Foreskin fibroblast (primary cell): ENCODE measurements at places on chromosomes 7 and 10.

DNA sequence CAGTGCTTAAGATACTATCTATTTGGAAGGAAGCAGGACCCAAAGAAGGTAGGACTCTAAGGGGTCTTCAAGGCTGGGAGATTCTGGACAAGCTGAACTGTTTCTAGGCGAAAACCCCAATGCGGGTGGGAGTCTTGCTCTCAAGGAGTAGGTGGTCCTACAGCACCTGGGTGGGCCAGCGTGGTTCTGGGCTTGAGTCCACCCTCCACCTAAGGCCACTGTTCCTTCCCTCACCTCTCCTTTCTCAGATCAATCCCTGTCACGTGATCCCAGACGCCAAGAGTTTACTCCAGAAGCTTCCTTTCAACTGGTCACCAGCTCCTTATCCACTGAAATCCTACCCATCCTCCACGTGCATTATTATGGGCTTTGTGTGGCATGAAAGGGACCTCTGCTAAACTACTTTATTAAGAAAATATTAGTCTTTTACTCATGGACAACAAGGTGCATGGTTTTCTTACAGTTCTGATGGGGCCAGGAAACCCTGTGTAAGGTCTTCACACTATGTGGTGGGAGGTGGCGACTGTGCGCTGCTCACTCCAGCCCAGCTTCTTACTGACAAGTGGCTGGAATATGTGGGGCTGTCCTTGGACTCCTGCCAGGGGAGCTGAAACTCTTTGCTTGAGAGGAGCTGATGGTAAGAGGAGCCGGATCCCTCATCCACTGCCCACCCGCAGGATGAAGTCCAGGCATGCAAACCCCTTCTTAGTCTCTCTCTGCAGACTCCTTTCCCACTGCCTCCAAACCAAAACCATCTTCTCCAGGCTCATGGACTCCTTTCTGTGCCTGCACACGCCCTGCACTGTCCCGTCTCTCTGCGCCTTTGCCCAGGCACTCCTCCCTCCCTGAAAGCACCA lies 1.6 kb downstream of the ZNF746 start:
- peak; percentile 75 for DNase-seq

GRCh38 chr7:119720541-119720940 lies 552.4 kb upstream of the KCND2 start:
- peak; percentile 59 for DNase-seq

DNA sequence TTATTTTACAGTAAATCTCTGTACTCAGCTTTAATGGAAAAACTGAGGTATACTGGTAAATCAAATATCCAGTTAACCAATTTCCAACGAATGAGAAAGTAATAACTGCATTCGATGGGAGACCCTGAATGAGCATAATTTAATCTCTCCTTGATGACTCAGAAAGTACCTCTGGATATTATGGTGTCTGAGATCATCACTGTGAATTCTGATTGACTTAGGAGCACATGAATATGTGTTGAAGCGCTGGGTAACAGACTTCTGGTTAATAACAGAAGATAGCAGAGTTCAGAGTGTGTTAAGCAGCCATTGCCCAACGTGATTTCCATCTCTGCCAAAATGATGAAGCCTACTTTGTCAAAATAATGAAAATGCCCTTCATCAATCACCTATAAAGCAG lies 116.6 kb downstream of the NRP1 start:
- DNase-seq: no peak

DNA sequence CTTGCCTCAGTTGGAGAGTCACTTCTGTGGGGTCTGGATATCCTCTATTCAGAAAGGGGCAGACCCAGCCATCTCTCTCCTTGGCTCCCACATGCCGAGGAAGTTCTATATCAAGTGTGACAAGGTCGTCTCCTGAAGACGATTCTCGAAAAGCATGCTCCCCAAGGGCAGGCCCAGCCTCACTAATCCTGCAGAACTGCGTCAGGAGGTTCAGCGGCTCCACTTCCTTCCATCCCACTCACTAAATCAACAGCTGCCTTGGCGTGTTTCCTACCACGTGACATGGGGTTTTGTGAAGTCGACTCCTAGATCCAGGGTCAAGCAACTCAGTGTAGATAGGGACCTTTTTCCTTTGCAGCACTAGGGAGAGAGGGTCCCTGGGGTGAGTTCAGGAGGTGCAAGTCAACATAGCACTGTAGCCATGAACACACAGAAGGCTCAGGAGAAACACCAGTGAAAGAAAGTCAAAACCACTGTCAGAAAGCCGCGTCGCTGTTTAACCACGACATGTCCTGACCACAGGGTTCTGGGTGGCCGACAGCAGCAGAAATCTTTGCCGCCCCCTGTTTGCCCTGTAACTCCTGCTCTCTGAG lies 156.4 kb downstream of the PRPF18 start:
- DNase-seq: no peak

- DNase-seq: peak; percentile 89
Observed at GRCh38 chr10:5659702-5660528, 6.5 kb downstream of the ASB13 start.

GRCh38 chr10:14605231-14605925 lies 169.3 kb downstream of the FAM107B start:
- no peak for DNase-seq

GRCh38 chr7:149214020-149214720 lies 18.8 kb downstream of the ZNF282 start:
- no peak for DNase-seq

DNA sequence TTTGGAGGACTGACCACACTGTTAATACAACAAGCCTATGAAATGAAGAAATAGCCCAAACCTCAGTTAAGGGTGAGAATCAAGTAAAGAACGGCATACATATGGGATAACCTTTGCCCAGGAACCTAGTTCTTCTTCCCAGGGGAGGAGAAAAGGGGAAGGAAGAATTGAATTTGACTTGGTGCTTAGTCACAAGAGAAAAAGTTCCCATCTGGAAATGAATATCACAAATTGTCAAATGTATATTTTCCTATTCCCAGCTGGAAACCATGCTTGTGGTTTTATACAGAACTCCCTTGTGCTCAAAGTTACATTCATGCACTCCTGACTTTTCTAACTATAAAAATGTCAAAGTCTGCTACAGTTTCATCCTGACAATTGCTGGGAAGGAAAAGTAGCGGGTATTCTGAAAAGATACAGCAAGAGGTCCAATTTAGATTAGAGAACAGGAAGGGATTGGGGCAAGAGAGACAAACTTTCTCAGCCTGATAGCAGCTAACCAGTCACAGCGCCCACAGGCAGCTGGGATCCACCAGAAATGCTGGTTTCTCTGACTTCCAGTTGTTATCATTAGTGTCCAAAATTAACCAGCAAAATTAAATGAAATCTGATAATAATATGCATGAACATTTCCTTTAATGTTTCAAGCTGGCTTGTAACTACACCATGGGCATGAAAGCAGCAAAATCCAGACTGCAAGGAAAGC lies 18.6 kb upstream of the GSAP start:
- peak; percentile 72 for DNase-seq

DNA sequence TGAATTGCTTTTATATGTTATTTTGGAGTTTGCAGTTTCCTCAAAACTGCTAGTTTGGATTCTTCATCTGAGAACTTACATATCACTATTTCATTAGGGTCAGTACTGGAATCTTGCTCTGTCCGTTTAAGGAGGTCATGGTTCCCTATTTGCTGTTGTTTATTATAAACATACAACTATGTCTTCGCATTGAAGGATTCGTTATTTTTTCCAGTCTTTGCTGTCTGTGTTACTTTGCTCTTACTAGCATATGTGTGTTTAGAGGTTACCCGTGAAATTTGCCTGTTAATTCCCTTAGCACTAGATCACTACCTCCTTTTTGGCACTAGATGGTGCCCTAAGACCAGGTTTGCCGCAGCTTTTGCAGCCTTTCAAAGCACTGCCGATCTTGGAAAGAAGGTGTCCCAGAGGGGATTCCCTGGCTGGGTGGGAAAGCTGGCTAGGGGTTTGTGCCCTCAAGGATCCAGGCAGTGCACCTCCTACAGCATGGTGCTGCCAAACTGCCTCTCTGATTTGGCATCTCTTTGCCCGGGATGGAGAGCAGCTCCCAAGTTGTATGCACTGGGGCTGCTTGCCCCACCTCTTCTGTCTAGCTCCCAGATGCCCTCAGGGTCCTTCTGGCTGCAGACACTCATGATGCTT lies 103.1 kb upstream of the APBB1IP start:
- DNase-seq: peak; percentile 47

DNA sequence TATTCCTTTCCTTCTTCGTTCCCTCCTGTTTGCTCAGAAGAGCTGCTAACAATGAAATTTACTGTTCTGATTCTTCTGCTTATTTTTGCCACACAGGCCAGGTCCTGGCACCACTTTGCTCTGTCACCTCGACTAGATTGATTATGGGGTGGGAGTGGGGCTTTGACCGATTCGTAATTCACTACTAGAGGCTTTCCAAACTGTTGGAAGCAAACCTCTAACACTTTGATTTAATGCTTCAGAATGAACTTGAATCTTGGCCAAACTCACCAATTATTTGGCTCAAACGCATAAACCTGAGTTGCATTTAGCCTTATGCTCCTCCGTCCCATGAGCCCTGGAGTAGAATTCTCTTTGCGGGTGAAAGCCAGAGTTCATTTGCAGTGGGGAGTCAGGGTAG lies 476.2 kb upstream of the FZD8 start:
- no peak for DNase-seq
